WTC11 (cell line): ENCODE measurements at places on chromosomes 5 and 9. TPM values are rescaled to one million over a fixed set of nuclear protein-coding genes. Genes with fewer than 3 reads are reported as not detected.
A peak's percentile ranks its signal among the peaks of the same experiment; 100 is the strongest.

The DNAH5 gene
- total RNA-seq: 0.30 to 0.41 TPM (median 0.35 TPM) in 3 replicates

- no peak for DNase-seq
- H3K4me1 ChIP-seq: no peaks in the 10 kb centered on the region
- no peaks in the 10 kb centered on the region for H3K27me3 ChIP-seq
These were observed 105.8 kb downstream of the GDA start for GRCh38 chr9:72254901-72255545.

DNA sequence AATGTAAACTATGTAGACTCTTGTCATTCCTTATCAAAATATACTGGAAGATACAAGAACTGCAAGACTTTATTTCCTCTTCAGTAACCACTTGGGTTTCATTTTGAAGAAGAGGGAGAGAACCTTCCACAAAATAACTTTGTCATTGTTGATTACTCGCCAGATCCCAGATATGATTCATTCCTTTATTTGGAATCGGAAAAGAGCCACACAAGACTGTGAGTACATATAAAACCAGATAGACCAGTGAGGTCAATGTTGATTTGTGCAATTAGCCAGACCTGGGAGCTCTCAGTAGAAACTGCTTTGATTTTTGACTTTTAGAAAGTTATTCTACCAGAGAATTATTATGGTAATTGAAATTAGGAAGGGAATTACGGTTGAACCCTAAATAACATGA is 146.1 kb downstream of the TMEM167A start:
- DNase-seq: no peak
- peaks cover 15% of the 10 kb centered on the region for H3K4me1 ChIP-seq
- H3K27ac ChIP-seq: no peak overlapping the region
- H3K27me3 ChIP-seq: no peaks in the 10 kb centered on the region; the same call in 1 of the 2 replicates

DNA sequence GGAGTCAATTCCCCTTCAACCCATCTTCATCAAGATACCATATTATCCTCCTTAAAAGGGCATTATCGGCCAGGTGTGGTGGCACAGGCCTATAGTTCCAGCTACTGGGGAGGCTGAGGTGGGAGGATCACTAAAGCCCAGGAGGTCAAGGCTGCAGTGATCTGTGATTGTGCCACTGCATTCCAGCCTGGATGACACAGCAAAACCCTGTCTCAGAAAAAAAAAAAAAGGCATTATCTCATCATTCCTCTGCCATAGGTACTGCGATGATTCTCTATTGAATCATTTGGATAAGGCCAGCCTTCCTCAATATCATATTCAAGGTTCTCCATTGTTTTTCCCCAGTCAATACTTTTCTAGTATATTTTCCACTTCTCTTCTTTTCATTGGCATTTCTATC is 39.2 kb upstream of the RAB3C start:
- H3K27me3 ChIP-seq: peaks cover 3% of the 10 kb centered on the region
- 0 out of 2 replicates have a peak, but pooled peaks cover 2% of the 10 kb centered on the region for H3K4me1 ChIP-seq
- no peak for DNase-seq
- H3K36me3 ChIP-seq: peaks cover 43% of the 10 kb centered on the region
- H3K4me3 ChIP-seq: no peak overlapping the region

DNA sequence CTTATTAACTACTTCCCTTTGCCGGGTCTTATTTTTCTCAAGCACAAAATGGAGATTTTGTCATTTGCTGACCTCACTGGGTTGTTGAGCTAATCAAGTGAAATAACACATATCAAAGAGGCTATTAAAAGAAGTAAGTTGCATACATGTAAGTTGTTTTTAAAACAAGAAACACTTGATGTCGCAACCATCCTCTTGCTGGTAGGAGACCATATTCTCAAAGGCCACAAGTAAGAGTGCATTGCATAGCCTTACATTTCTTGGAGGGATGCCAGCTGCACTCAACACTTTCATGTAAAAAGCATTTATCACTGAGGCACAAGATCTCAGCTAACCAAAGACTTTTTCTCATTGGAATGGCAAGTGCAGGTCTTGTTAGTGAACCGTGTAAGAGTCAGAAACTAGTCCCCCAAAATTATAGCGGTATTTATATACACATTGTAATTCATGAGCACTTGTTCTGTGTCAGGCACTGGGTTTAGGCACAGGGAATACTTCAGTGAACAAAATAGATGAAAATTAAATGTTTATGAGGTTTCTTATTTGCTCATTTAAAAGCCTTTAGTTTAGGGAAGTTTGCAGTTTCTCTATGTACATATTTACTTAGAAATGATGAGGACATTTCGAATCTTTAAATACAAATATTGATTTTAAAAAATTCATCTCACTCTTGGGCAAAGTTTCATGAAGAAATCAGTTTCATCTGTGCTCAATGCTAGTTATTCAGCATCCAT is 72.0 kb downstream of the ZFAND5 start:
- H3K36me3 ChIP-seq: peaks cover 7% of the 10 kb centered on the region
- H3K4me1 ChIP-seq: no peaks in the 10 kb centered on the region
- DNase-seq: no peak
- no peak overlapping the region for H3K27ac ChIP-seq
- no peaks in the 10 kb centered on the region for H3K27me3 ChIP-seq
- no peak overlapping the region for H3K4me3 ChIP-seq

The ADGRD2 gene
- total RNA-seq: 0.61 to 1.6 TPM (median 1.3 TPM) in 3 replicates

The PTGES2 gene
- total RNA-seq: 96.2 to 118 TPM (median 98.4 TPM) in 3 replicates

GRCh38 chr5:111734013-111734412 is 23.0 kb downstream of the NREP start:
- no peaks in the 10 kb centered on the region for H3K27me3 ChIP-seq
- H3K27ac ChIP-seq: peak overlapping the region; percentile 82; the same call in 1 of the 2 replicates
- H3K4me3 ChIP-seq: no peak overlapping the region
- H3K36me3 ChIP-seq: peaks cover 45% of the 10 kb centered on the region

The POMT1 gene
- total RNA-seq: 35.2 to 36.4 TPM (median 36.2 TPM) in 3 replicates

The MEGF9 gene
- 0.80 to 1.0 TPM (median 0.92 TPM) in 3 replicates for total RNA-seq

The GRXCR2 gene
- not detected in 3 replicates for total RNA-seq

DNA sequence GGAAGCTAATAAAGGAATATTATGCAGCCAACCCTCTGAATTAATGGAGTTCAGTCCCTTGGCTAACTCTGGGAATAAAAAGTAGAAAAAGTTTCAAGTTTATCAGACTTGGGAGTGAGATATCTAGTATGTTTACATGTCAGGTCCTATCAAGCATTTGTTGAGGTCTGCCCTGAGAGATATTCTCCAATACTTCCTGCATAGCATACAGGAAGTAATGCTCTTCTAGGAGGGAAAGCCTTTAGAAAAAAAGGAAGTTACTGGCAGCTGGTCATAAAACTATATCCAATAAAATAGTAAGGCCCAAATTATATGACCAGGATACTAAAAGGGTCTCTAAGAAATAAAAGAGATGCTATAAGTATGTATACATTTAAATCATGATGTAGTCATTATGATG is 594.1 kb upstream of the FTMT start:
- no peaks in the 10 kb centered on the region for H3K27me3 ChIP-seq
- H3K4me1 ChIP-seq: no peaks in the 10 kb centered on the region
- H3K27ac ChIP-seq: no peak overlapping the region
- no peak for DNase-seq
- H3K36me3 ChIP-seq: no peaks in the 10 kb centered on the region

The MYMK gene
- 0.34 TPM in 1 of 3 replicates, not detected in the others for total RNA-seq

GRCh38 chr9:135219676-135220600 is 132.5 kb downstream of the OLFM1 start:
- DNase-seq: peak; percentile 10
- peaks cover 59% of the 10 kb centered on the region for H3K4me1 ChIP-seq
- H3K36me3 ChIP-seq: no peaks in the 10 kb centered on the region
- H3K4me3 ChIP-seq: no peak overlapping the region

DNA sequence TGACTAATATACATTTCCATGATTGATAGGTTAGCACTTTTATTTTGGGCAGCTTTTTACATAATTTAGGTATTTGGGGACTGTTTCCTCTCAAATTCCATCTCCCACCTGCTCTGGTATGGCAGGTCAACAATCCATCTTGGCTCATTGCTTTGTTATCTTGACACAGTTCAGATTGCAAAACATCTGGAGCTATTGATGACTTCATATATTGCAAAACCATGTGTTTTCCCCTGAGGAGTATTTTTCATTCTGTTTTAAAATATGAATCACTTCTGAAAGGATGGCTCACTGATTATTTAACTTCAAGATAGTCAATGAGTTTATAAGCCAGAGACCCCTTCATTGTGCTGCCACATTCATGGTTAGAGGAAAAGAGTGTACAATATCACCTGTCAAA is 1206.0 kb upstream of the C9orf72 start:
- no peak for DNase-seq
- no peak overlapping the region for H3K4me3 ChIP-seq
- H3K4me1 ChIP-seq: peaks cover 27% of the 10 kb centered on the region
- H3K36me3 ChIP-seq: no peaks in the 10 kb centered on the region
- peaks cover 9% of the 10 kb centered on the region for H3K27me3 ChIP-seq

- no peak overlapping the region for H3K4me3 ChIP-seq
- no peaks in the 10 kb centered on the region for H3K36me3 ChIP-seq
- DNase-seq: no peak
- H3K27ac ChIP-seq: peak overlapping the region; percentile 61; the same call in 1 of the 2 replicates
- H3K27me3 ChIP-seq: no peaks in the 10 kb centered on the region
These were observed 49.1 kb upstream of the OLFM1 start for GRCh38 chr9:135038331-135038730.

- H3K36me3 ChIP-seq: peaks cover 31% of the 10 kb centered on the region
- no peak overlapping the region for H3K27ac ChIP-seq
- DNase-seq: no peak
- H3K4me1 ChIP-seq: peaks cover 38% of the 10 kb centered on the region
- no peaks in the 10 kb centered on the region for H3K27me3 ChIP-seq
These were observed 41.9 kb downstream of the NDFIP1 start for GRCh38 chr5:142150431-142150830.

DNA sequence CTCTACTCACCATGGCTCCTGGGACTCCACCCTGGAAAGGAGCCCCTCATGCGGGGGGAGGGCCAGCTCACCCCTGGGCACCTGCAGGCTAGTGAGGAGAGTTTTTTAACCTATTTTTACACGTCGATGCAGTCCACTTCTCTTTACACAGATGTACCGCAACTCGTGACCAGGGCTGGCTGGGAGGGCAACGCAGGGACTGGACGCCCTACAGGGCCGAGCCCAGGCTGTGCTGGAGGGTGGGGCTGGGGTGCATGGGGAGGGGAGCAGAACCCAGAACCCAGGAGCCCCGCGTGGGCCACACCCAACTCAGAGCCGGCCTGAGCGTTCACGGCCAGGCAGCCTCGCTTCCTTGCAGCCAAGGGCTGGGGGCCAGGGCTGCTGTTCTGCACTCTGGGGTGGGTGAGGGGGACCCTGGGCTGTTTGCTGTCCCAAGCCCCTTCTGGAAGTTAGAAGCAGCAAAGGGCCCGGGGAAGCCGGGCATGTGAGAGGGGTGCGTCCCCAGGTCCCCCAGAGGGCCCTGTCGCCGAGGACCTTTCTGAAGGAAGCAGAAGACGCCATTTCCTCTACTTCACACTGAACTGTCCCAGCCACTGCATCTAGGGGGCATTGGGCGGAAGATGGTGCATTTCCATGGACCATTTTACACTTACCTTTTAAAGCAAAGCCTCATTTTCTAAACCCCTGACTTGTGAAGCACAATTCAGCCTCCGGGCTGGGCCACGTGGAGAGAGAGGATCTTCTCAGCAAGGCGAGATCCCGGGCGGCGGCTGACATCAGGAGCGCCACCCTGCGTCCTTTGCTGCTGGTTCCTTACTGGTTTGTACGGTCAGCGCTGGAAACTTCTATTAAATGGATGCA is 90.5 kb downstream of the KCNT1 start:
- no peaks in the 10 kb centered on the region for H3K27me3 ChIP-seq
- no peak overlapping the region for H3K4me3 ChIP-seq
- no peaks in the 10 kb centered on the region for H3K4me1 ChIP-seq

The PCAT7 gene
- total RNA-seq: 6.5 to 7.4 TPM (median 7.4 TPM) in 3 replicates

The RECK gene
- 9.9 to 11.2 TPM (median 10.3 TPM) in 3 replicates for total RNA-seq

DNA sequence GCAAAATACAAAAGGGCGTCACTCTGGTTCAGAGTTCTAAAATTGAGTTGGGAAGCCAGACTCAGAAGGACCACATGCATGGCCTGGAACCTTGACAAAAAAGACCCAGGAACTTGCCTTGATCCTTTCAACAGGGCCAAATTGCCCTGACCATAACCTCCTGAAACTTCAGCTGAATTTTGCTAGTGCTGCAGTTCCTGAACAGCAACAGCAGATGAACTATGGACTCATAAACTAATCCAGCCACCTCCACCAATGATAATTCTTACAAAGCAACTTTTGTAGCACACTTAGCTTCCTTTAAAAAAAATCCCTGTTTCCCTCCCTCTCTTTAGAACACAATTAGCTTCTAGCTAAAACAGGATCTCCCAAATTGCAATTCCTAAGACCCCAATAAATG is 155.9 kb downstream of the MAT2B start:
- no peaks in the 10 kb centered on the region; the same call in 1 of the 2 replicates for H3K27me3 ChIP-seq
- H3K4me1 ChIP-seq: no peaks in the 10 kb centered on the region
- H3K27ac ChIP-seq: no peak overlapping the region
- DNase-seq: no peak

GRCh38 chr9:134341306-134341705 is 15.1 kb downstream of the RXRA start:
- no peak overlapping the region for H3K4me3 ChIP-seq
- H3K27ac ChIP-seq: 0 out of 2 replicates have a peak overlapping the region, but pooled peaks have one; percentile 48
- H3K36me3 ChIP-seq: no peaks in the 10 kb centered on the region
- peaks cover 6% of the 10 kb centered on the region; the same call in 1 of the 2 replicates for H3K4me1 ChIP-seq

GRCh38 chr5:124745928-124746915 is at the start of gene ZNF608:
Gene ZNF608 (minus strand): TSS chr5:124746639. CDS start chr5:124744989, 1,650 bp downstream.
- H3K27me3 ChIP-seq: 0 out of 2 replicates have a peak, but pooled peaks cover 4% of the 10 kb centered on the region
- H3K36me3 ChIP-seq: no peaks in the 10 kb centered on the region; the same call in 1 of the 2 replicates
- H3K27ac ChIP-seq: peak within 1 kb of the TSS; percentile 98
- H3K4me1 ChIP-seq: peaks cover 18% of the 10 kb centered on the region

The GMCL2 gene
- total RNA-seq: not detected in 3 replicates

The BNIP1 gene
- 11.3 to 15.4 TPM (median 12.4 TPM) in 3 replicates for total RNA-seq

The AJM1 gene
- 1.6 to 1.7 TPM (median 1.6 TPM) in 3 replicates for total RNA-seq

- no peak for DNase-seq
- H3K27me3 ChIP-seq: no peaks in the 10 kb centered on the region; the same call in 1 of the 2 replicates
- no peak overlapping the region for H3K4me3 ChIP-seq
- no peaks in the 10 kb centered on the region; the same call in 1 of the 2 replicates for H3K4me1 ChIP-seq
These were observed 266.6 kb downstream of the SMARCA2 start for GRCh38 chr9:2281803-2282185.

DNA sequence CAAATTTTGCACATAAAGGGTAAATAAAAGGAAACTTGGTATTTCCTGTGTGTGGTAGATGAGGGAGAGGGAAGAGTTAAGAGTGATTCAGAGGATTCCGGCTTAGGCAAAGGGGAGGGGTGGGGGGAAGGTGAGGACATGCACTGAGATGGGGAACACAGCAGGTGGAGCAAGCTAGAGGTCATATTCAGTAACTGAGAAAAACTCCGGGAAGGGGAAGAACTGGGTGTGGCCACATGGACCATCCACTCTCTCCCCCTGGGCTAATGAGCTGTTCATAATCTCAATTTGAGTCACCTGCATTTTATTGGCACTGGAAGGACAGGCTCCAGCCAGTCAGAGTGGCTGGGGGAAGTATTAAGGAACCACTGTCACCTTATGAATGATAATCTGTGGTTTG is 45.1 kb upstream of the UGCG start:
- H3K36me3 ChIP-seq: no peaks in the 10 kb centered on the region
- no peak overlapping the region for H3K27ac ChIP-seq
- no peak overlapping the region for H3K4me3 ChIP-seq
- no peak for DNase-seq
- peaks cover 6% of the 10 kb centered on the region; the same call in 1 of the 2 replicates for H3K4me1 ChIP-seq

The PCDHA11 gene
- 5.8 to 8.7 TPM (median 7.9 TPM) in 3 replicates for total RNA-seq
